HFFc6 (cell line): ENCODE measurements at places on chromosomes 12 and 14. TPM values are rescaled to one million over a fixed set of nuclear protein-coding genes. Genes with fewer than 3 reads are reported as not detected.

The ACVR1B gene
- 12.7 and 14.2 TPM in 2 replicates for total RNA-seq

The TXNRD1 gene
- total RNA-seq, result 468 to 793 TPM (median 605 TPM) in 3 replicates

The KLRC2 gene
- total RNA-seq, result not detected in 3 replicates

The RILPL2 gene
- 6.0 and 6.4 TPM in 2 replicates for total RNA-seq

The SCAF11 gene
- total RNA-seq, result 109 to 126 TPM (median 112 TPM) in 3 replicates

The PMEL gene
- 0.37 to 0.50 TPM (median 0.42 TPM) in 3 replicates for total RNA-seq

The PRH2 gene
- total RNA-seq, result not detected in 2 replicates

The RGS6 gene
- total RNA-seq, result not detected in 2 replicates

The TGFB3 gene
- 3.3 to 9.3 TPM (median 3.7 TPM) in 3 replicates for total RNA-seq

The SERPINA5 gene
- total RNA-seq, result not detected in 3 replicates

The ATF7IP gene
- total RNA-seq, result 39.7 to 44.1 TPM (median 41.6 TPM) in 3 replicates

The TMTC1 gene
- not detected in 3 replicates for total RNA-seq

The GALNT16 gene
- 0.05 to 0.24 TPM (median 0.11 TPM) in 3 replicates for total RNA-seq

The SSPN gene
- total RNA-seq, result 10.8 to 17.5 TPM (median 10.9 TPM) in 3 replicates

The AMHR2 gene
- total RNA-seq, result not detected in 3 replicates

The KRT78 gene
- total RNA-seq, result not detected in 3 replicates

The TMEM121 gene
- 3.0 to 3.7 TPM (median 3.4 TPM) in 3 replicates for total RNA-seq

The ITGB7 gene
- 0.53 to 1.0 TPM (median 0.74 TPM) in 3 replicates for total RNA-seq

The C12orf60 gene
- total RNA-seq, result 0.43 to 0.85 TPM (median 0.60 TPM) in 3 replicates

The TMCC3 gene
- total RNA-seq, result not detected in 3 replicates

The PHETA1 gene
- total RNA-seq, result 13.8 to 14.8 TPM (median 13.9 TPM) in 3 replicates

The GRIP1 gene
- total RNA-seq, result not detected in 3 replicates

The RTL1 gene
- total RNA-seq, result not detected in 3 replicates

The RBM25 gene
- total RNA-seq, result 53.6 to 63.7 TPM (median 59.4 TPM) in 3 replicates

The KSR2 gene
- 0.09 to 0.16 TPM in 2 of 3 replicates, not detected in the other for total RNA-seq

The ASCL1 gene
- total RNA-seq, result not detected in 2 replicates

The GLTP gene
- total RNA-seq, result 72.5 to 87.9 TPM (median 78.2 TPM) in 3 replicates

The AMN1 gene
- 4.1 to 5.2 TPM (median 5.0 TPM) in 3 replicates for total RNA-seq

The FOXM1 gene
- total RNA-seq, result 39.4 to 90.7 TPM (median 75.9 TPM) in 3 replicates

The FBXO33 gene
- total RNA-seq, result 16.6 to 16.8 TPM (median 16.8 TPM) in 3 replicates
